NCI-H187 treated with DMSO at 0.1 percent for 48 hours (cell line): ENCODE measurements at places on chromosomes 12 and 14.

GRCh38 chr14:41570415-41571155 is 36.1 kb upstream of the LRFN5 start:
- peak; percentile 37 for DNase-seq

DNA sequence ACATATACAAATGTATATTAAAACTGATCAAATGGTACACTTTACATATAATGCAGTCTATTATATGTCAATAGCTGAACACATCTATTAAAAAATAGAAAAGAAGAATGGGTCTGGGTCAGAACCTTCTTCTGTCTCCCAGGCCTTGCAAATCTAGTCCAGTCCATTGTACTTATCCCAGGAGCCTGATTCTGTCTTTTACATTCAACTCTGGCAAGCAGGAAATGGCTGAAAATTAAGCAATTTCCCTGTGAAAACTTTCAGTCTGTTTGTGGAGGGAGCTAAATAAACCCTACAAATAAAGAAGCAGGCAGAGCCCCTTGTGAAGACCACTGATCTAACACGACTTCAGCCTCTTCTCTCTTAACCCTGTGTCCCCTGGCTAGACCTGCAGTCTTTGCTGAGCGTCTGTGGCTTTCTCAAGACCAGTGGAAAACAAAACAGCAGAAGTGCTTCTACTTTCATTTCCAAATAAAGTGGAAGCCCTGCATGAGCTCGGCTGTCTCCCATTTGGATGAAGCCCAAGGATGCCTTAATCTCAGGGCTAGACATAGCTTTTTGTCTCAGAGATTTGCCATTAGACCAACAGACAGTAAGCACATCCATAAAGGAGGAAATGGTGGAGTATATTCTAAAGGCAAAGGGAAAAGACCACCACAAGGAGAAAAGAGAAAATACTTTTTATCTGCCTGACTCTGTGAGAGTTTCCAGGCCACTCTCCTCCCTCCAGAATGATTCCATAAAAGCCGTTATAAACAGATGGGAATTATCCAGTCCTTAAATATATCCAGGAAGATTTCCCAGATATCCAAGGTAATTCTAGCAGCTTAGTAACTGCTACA is 48.2 kb downstream of the CRACR2A start:
- no peak for DNase-seq

DNA sequence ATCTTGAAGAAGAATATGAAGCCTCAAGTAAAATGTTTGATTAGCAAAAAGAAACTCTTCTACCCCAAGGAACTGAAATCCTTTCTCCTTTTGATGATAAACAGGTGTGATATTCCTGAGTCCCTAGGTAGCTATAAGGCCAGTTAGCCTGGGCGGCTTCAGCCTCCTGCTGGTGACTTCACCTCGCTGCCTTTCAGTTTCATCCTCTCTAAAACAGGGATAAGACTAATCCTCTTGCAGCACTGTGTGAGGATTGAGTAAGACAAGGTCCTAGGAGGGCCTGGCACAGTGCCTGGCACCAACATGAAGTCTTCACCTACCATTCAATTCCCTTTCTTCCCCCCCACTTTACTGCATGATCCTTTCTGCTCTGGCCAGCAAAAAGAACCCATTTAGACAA is 42.1 kb downstream of the CIT start:
- no peak for DNase-seq

- no peak for DNase-seq
These were observed 105.8 kb downstream of the C12orf50 start for GRCh38 chr12:87923361-87923760.

- DNase-seq: no peak
These were observed 785 bp upstream of the LHX5 start for GRCh38 chr12:113472191-113473121.

- DNase-seq: no peak
These were observed 6.6 kb downstream of the RAP1B start for GRCh38 chr12:68617160-68617926.

GRCh38 chr12:85036733-85037132 is 582 bp downstream of the LRRIQ1 start:
- DNase-seq: no peak

- DNase-seq: no peak
These were observed 163.5 kb downstream of the DIO2 start for GRCh38 chr14:80047761-80048160.

DNA sequence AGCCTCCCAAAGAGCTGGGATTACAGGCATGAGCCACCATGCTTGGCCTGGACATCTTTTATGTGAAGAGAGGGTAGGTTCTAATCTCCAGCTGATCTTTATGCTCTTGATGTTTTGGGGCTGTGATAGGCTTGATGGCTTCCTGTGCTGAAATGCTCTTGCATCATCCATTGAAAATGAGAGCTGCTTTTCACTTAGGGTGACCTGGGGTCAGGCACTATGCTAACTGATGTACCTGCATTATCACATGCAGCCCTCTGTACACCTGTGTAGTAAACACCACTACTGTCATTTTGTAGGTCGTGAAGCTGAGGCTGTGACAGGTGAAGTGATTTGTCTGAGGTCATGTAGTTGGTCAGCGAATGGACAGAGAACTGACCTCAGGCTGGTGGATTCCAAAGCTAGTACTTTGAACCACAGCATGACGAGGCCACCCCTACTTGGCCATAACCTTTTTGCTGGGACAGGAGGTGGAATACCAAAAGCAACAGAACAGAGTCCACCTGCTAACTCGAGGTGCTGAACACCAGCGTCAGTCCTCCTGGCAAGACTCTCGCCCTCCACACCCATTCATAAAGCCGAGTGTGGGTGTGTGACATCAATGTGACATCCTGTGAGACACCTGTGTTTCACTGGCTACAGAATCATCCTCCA is 69.1 kb downstream of the C12orf75 start:
- DNase-seq: no peak

GRCh38 chr12:1834186-1834925 is 14.0 kb downstream of the LRTM2 start:
- no peak for DNase-seq

DNA sequence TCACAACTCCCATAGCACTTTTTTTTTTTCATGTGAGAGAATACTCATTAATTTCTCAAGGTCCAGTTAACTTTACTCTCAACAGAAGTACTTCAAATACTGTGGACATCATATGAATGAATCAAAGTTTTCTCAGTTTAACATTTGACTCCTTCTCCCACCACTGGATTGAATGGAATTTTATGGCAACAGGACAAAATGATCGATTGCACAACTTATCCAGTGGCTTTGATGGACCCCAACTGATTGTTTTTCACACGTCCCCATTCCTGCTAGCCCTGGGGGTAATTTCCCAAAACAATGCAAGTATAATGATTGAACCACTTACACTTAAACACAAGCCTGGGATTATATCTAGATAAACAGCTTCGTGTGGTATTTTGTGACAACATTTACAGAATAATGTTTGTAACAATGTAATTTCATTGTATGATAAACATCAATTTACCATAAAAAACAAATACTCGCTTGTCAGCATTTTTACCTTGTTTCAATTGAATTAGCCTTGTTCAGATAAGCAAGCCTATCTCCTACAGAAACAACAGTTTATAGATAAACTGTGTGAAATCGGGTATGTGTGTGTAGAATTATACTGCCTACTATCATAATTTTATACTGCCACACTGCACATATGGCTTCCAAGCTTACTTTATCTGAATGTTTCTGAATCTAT is 60.9 kb downstream of the SOX5 start:
- no peak for DNase-seq

DNA sequence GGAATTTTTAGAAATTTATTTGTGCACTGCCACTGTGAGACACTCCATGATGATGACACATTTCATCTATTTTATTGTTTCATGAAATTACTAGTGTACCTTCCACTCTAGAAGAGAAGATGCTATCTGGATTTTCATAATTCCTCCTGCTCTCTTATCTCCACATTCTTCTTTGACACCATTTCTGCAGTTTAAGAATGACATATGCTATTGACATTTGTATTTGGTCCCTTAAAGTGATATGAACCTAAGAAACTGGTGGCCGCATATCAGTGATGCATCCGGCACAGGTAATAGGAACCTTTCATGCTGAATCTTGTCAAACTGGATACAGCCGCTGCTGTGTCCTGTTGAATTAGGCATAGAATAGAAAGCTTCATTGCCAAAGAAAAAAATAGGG is 696.3 kb downstream of the TMEM121 start:
- DNase-seq: no peak

- no peak for DNase-seq
These were observed 186.0 kb upstream of the BCL2L14 start for GRCh38 chr12:11884706-11885105.

DNA sequence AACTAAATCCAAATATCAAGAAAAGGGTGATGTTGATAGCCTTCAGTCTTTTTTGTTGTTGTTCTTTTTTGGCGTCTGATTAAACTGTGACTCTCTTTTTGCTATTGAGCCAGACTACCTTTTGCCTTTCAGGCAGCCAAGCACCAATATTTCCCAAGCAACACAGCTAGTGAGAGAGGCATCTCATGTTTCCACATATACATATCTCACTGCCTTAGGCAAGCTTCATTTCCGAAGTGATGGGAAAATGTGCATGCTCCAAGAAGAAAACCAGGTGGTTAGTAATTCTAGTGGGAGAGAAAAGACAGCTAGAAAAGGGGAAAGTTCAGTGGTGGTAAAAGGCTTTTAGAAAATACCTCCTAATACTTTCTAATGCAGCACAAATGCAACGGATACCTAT is 277.7 kb downstream of the TMTC2 start:
- DNase-seq: no peak

DNA sequence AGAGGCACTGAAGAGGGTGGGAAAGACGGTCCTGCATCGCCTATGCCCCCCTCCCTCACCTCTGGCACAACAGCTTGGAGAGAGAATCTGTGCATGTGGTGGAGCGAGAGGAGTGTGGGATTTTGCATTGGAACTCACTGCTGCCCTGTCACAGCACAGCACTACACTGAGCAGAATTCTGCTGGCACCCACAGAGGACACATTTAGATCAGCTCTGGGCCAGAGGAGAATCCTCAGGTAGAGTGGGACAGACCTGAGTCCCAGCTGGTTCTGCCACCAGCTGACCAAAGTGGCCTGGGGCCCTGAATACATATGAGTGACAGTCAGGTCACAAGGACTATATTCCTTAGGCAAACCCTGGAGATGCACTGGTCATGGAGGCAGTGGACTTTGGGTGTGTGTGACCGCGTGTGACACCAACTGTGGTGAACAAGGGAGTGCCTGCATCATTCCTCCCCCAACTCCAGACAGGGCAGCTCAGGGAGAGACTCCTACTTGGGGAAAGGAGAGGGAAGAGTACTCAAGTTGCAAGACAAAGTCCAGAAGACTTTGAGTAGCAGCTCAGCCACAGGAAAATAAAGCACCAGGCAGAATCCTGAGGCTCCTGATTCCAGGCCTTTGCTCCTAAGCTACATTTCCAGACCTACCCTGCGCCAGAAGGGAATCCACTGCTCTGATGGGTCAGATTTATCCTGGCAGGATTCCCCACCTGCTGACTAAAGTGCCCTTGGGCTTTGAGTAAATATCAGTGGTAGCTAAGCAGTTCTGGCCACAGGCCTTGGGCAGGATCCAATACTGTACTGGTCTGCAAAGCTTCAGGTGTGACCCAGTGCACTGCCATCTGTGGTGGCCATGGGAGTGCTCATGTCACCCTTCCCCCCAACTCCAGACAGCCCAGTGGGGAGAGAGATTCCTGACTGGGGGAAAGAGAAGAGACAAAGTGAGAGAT is 10.6 kb upstream of the ACOT1 start:
- no peak for DNase-seq

DNA sequence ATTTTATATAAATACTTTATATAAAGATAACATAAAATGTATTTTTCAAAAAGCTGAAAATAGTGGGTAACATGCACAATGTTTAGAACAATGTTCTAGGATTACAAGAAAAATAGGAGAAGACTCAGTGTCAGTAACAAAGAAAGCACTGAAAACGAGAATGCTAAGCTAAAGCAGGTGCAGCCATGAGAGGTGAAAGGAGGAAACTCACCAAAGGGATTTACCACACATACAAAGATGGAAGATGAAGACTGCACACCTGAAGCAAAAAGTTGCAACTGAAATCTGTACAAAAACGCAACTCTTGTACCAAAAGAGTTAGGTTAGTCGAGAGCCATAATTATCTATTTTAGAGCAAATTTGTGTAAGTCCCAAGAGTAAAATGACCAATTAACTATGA is 1176.1 kb downstream of the LRFN5 start:
- no peak for DNase-seq

- DNase-seq: no peak
These were observed 9.5 kb upstream of the BDKRB1 start for GRCh38 chr14:96246539-96246847.

- no peak for DNase-seq
These were observed 251.1 kb upstream of the BTG1 start for GRCh38 chr12:92396647-92397252.

DNA sequence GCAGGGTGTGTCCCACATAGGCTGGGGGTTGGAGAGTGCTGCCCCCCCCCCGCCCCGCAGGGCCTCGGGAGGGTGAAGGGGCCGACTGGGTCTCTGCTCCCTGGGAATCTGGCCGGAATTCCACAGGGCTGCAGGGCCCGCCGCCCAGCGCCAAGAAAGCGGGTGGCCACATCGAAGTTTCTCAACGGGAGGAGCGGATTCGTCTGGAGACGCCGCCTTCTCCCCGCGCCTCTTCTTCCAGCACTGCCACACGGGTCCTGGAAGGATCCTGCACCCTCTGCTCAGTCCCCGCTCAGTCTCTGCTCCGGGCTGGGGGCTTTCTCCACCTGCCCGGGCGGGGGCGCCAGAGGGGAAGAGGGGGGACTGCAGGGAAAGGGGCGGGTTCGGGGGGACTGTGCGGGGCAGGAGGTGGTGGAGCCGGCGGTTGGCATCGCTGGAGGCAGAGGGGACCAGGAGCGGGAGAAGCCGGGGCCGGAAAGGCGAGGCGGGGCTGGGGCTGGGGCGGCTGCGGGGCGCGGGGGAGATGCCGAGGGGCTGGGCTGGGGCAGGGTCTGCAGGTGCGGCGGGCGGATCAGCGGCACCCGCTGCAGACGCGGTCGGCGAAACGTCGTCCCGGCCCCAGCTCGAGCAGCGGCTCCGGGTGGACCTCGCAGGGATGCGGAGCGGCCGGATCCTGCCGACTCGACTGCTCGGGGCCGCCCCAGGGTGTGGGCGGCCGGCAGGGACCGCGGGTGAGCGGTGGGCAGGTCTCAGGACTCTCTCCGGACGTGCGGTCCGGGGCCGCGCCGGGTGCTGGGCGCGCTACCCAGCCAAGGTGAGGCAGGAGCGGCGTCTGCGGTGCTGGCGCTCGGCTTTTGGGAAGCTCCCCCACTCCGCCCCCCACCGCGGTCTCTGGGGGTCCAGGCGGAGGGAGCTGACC is 811.4 kb upstream of the TMEM132C start:
- no peak for DNase-seq

DNA sequence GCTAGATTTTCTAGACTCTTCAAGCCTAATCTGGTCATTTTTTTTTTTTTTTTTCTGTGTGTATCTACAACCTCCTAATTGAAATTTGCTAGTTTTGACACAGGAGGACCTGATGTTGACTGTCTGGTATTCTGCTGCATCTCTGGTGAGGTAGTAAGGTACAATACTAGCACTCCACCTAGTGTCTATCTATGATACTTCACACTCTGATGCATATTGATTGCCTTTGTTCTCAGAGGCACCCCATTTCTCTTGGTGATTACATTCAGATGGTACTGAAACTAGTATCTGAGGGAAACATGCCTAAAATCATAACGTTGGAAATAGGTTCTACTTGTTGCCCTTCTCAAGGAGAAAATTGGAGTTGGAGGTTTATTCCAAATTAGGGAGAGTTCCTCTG is 930.5 kb upstream of the NOVA1 start:
- DNase-seq: no peak

GRCh38 chr12:10941916-10942607 is 3.0 kb upstream of the TAS2R14 start:
- DNase-seq: no peak
